HFF-Myc (cell line): ENCODE measurements at places on chromosomes 4 and X.

DNA sequence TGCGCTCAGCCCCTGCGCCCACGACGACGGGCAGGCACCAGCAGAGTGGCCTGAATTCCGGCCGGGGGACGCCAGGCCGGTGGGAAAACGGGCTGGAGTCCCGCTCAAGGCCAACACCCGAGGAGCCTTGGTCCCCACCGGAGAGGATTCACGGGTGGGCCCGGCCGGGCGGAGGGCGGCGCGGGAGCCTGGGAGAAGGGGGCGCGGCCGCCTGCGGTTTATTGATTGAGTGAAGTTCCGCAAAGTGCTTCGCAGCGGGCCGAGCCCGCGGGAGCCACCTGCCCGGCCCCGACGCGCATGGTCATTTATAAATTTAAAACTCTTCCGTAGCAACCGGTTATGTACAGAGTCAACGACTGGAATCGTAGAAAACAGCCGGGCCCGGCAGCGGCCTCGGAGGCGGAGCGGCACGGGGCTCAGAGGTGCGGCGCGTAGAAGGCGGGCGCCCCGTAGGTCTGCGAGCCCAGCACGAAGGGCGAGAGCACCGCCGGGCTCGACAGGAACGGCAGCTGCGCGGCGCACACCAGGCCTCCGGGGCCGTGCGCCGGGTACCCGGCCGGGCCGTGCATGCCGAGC, 3.6 kb downstream of the NKX1-1 start:
- no peak for DNase-seq

GRCh38 chr4:2914256-2915126, 48.7 kb downstream of the NOP14 start:
- DNase-seq, result no peak

- DNase-seq, result no peak
Measured at GRCh38 chrX:102968216-102968615, 31.1 kb downstream of the RAB40AL start.

- no peak for DNase-seq
Measured at GRCh38 chr4:158768555-158769174, at the start of gene FNIP2. FNIP2 (plus strand) TSS chr4:158769026; CDS start chr4:158769213, 187 bp downstream.

GRCh38 chr4:56821381-56822243, at the start of gene SPINK2:
SPINK2 (minus strand) TSS chr4:56821701; CDS start chr4:56821662, 39 bp downstream.
- DNase-seq, result no peak

DNA sequence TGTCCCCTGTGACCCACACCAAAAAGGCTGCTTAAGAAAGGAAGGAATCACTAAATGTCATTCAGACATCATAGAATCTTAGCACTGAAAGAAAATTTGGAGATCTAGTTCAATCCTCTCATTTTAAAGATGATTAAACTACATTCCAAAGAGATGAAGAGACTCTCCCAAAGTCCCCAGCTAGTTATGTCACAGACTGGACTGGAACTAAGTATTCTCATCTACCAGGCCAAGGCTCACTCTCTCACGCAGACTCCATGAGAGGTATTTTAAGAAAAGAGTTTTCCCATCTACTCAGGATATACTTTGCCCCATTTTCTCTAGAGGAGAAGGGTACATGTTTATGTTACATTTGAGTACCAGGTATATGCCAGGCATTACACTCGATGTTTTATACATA, 6.9 kb downstream of the FABP2 start:
- no peak for DNase-seq

GRCh38 chr4:88226143-88226542, 58.2 kb downstream of the PPM1K start:
- no peak for DNase-seq

GRCh38 chrX:24399550-24399949, 39.1 kb downstream of the SUPT20HL1 start:
- no peak for DNase-seq
